ENCODE measurements at places on chromosomes 1 and 21. TPM values are rescaled to one million over a fixed set of nuclear protein-coding genes. Genes with fewer than 3 reads are reported as not detected.

NOS1AP gene
- 2.5 TPM for total RNA-seq

GRCh38 chr1:21143752-21144151 is 32.9 kb downstream of the EIF4G3 start:
- H3K27me3 ChIP-seq: no peaks in the 10 kb centered on the region
- H3K4me3 ChIP-seq: no peak overlapping the region
- H3K27ac ChIP-seq: no peak overlapping the region
- no peaks in the 10 kb centered on the region for H3K4me1 ChIP-seq

DNA sequence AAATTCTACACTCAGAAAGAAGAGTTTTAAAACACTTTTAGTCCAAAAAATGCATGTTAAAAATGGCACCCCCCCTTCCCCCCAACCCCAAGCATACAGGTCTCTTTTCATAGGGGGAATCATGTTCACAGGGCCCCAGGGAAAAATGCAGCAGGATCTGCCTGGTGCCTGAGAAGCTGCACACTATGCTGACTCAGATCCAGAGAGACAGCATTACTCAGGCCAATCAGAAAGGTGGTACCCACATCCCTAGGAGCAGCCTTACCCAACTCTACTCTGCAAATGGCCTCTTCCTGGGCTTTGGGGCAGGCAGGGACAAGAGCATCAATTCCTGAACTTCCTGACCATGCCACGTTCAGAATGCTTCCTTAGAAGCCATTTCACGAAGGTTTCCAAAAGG is 119.0 kb downstream of the HIVEP3 start:
- H3K4me1 ChIP-seq: peaks cover 63% of the 10 kb centered on the region
- H3K27ac ChIP-seq: no peak overlapping the region
- DNase-seq: no peak

- H3K4me3 ChIP-seq: no peak overlapping the region
- no peaks in the 10 kb centered on the region for H3K36me3 ChIP-seq
- no peak overlapping the region for H3K27ac ChIP-seq
- no peak for DNase-seq
- no peaks in the 10 kb centered on the region for H3K27me3 ChIP-seq
Measured at GRCh38 chr1:26060832-26061574, 6.4 kb downstream of the TRIM63 start.

DNA sequence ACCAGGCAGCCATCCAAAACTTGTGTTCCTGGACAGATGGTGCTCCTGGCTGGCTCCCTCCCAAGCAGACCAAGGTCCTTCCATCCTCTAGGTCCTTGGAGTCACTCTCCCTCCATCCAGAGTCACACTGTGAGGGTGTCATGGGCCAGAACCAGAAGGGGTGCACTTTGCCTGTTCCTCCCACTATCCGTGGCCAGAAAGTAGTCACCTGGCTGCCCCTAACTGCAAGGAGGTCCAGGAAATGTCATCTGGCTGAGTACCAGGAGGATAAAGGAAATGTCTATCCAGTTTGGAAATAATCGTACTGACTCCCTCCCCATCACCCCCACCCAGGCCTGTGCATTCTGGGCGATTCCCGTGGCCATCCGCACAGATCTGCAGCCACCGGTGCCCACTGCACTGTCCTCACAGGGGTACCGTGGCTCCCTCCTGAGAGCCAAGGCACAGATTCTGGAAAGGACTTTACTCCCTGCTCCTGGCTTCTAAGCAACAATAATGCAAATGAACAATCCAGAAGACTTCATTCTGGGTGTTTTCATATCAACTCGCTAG is 253.2 kb downstream of the NPHP4 start:
- no peak overlapping the region for H3K4me3 ChIP-seq
- no peaks in the 10 kb centered on the region for H3K4me1 ChIP-seq
- no peaks in the 10 kb centered on the region for H3K36me3 ChIP-seq
- DNase-seq: no peak
- H3K27me3 ChIP-seq: peaks cover 42% of the 10 kb centered on the region
- no peak overlapping the region for H3K27ac ChIP-seq
